Activated CD4-positive, alpha-beta T cell treated with anti-CD3 and anti-CD28 coated beads for 36 hours (primary cell): ENCODE measurements at places on chromosomes 5 and 9.
A peak's percentile ranks its signal among the peaks of the same experiment; 100 is the strongest.

- peak; percentile 34 for DNase-seq
These were observed 35.0 kb downstream of the ERGIC1 start for GRCh38 chr5:172868924-172869591.

DNA sequence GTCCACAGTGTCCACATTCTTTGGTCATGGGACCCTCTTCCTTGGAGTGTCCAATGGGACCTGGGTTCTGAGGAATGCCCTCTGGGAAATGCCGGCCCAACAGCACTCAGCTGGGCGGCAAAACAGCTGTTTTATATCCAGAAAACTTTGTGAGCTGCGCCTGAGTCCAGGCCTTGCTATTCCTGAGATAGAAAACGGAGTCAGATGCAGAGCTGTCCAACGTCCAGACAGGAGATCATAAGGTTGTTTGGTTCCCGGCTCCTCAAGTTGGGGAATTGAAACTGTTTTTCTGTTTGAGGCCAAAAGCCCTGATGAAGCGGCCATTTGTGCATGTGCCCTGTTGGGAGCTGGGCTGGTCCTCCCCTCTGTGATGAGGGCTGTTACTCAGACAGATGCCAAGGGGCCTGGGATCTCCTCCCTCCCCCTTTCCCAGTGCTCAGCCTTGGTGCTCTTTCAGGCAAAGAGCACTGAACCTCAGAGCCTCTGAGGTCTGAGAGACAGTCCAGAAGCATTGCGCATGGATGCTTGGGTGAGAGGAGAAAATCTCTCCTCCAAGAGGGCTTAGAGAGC is 66.6 kb upstream of the GARNL3 start:
- no peak for DNase-seq

GRCh38 chr9:27204578-27204977 is 92.4 kb downstream of the EQTN start:
- no peak for DNase-seq

- no peak for DNase-seq
These were observed at the start of gene BICD2 for GRCh38 chr9:92764381-92764987. BICD2 (minus strand) TSS chr9:92764833; CDS start chr9:92764744, 89 bp downstream.

DNA sequence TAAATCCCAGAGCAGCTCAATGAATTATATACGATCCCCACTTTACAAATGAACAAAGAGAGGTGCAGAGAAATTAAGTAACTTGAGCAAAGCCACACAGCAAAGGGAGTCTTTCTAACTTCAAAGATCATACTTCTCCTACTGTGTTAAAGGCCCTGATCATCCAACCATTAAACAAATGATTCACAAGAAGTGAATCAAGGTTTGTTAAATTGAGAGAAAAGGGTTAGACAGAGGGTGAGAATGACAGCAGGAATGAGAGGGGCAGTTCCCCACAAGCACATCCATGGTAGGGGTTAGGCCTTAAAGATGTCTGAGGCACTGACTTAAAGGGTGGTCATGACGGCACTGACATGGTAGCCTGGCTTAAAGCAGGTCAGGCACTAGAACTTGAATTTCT is 10.7 kb downstream of the IDNK start:
- no peak for DNase-seq

DNA sequence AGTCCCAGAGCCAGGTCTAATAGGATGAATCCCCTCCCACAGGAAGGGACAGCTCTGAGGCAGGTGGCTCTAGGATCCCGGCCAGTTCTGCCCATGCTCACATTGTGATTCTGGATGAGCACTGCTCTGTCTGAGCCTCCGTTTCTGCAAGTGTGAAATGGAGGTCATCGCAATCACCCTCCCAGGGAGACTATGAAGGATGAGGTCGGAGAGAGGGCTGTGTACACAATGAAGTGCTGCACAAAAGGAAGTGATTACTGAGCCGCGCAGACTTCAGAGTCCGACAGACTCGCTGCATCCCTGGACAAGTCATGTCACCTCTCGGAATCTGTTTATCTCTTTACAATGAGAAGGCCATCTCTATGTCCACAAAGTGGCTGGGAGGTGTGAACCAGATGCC is 21.7 kb downstream of the LHX6 start:
- DNase-seq, result no peak

DNA sequence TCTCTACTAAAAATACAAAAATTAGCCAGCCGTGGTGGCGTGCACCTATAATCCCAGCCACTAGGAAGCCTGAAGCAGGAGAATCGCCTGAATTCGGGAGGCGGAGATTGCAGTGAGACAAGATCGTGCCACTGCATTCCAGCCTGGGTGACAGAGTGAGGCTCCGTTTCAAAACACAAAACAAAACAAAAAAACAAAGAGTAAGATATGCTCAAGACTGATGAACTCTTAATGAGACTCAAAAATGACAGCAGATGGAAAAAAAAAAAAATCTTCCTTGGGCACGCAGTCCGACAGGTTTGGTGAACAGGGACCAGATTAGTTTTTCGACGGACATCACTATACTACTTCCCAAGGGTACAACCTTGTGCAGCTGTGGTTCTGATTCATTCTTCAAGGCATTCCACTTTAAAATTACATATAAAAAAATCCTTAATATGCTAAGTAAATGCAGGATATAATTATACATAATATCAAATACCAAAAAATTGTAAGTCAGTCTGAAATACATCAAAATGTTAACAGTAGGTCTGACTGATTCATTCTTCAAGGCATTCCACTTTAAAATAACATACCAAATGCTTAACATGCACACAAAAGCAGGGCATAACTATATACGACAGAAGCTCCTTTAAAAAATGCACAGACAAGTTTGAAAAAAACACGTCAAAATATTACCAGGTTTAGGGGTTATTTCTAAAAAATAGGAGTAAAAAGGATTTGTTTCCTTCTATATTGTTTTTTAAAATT is 12.3 kb downstream of the PSIP1 start:
- DNase-seq, result no peak

- no peak for DNase-seq
These were observed 47.9 kb upstream of the ST8SIA4 start for GRCh38 chr5:100950985-100951384.

DNA sequence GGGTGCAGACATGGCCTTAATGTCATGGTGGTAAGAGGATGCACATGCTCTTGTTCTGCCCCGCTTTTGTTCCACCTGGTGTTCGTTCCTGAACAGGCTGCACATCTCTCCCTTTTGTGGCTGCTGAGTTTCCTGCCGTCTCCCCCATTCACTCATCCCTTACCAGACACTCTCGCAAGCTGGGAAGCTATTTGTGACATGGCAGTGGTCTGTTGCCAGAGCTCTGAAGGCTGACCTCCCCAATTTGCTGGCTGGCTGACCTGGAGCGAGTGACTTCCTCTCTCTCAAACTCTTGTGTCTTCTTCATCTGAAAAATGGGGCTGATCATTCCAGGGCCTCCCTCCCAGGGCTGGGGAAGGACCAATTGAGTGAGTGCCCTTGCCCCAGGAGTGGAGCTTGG is 35.9 kb downstream of the HRH2 start:
- DNase-seq, result no peak

DNA sequence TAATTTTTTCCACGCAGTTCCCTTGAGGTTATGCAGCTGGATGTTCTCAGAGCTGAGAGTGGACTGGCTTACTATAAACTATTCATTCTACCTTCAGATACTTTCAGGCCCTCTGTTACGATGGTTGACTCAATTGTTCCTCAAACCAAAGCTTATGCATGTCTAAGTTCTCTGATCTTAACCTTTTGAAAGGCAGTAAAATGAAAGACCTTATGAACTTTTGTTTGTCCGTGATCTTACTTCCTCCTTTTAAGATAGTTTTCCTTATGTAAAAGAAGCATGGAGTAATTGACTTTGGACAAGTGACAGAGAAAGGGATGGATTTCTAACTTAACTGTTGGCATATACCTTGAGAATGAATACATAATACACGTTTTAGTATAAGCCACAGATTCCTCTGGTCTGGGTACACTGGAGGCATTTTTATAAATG is 575.7 kb downstream of the PDE4D start:
- DNase-seq, result no peak

- no peak for DNase-seq
These were observed 297.3 kb upstream of the RIOK2 start for GRCh38 chr5:97480313-97480712.

GRCh38 chr9:112007575-112008240 is 111.1 kb downstream of the UGCG start:
- no peak for DNase-seq

DNA sequence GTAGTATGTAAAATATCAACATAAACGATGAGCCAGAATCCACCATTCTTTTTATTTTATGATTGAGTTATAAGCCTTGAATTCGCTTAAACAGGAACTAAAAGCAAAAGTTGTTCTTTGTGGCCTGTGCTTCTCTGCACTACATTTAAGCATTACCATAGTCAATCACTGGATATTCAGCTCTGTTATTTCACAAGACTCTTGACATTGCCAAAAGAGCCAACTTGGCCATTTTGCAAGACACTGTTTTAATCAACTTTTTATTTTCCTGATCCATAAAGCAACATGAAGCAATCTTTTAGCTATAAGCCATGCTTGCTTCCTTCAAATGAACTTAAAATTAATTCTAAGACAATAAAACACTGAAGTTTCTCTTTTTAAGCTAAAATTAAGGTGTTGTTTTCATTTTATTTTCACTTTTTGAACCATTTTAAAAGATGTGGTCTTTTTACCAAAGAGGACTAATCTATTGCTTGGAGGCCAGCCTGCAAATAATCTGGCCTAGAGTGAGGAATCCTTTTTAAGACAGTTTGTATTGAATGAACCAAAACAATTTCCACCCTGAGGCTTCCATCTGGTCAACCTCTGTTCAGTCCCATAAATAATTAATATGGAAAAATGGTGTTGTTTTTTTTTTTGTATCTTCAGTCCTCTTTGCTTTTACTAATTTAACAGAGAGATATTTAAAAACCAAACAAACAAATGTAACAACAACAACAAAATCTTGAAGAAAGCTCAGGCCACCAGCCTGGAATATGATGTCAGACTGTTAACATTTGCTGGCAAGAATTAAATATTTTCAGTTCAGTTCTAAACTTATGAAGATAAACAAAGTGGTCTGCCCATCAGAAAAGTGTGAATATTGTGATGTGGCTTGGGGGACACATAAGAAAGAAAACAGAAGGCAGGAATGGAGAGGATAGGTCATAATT is 274.4 kb downstream of the MARCHF11 start:
- no peak for DNase-seq

GRCh38 chr5:143629871-143630659 is 181.9 kb upstream of the HMHB1 start:
- no peak for DNase-seq

DNA sequence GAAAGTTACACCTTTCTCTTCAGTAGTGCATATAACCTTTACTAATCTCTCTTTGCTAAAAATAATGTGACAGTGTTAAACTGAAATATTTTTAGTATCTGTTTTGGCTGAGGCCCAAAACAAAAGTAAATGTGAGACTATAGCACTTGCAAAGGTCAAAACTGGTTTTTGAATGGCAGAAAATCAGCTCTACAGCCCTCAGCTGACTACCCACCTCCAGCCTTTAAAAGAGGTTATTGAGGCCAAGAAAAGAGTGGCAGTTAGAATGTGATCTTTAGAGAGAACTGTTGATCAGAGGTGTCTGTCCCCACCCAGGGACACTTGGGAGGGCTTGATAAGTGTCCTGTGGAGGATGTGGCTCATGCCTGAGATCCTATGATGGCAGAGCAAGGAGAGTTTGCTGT is 30.9 kb downstream of the PRKACG start:
- DNase-seq, result no peak

- no peak for DNase-seq
These were observed 22.5 kb downstream of the EDIL3 start for GRCh38 chr5:84362061-84362720.

GRCh38 chr9:137445275-137445807 is 4.2 kb upstream of the ENTPD8 start:
- DNase-seq, result peak; percentile 91

- no peak for DNase-seq
These were observed 36.0 kb upstream of the SPATA31C2 start for GRCh38 chr9:88174324-88174723.

- no peak for DNase-seq
These were observed 139.1 kb downstream of the PLPPR1 start for GRCh38 chr9:101167490-101168134.

DNA sequence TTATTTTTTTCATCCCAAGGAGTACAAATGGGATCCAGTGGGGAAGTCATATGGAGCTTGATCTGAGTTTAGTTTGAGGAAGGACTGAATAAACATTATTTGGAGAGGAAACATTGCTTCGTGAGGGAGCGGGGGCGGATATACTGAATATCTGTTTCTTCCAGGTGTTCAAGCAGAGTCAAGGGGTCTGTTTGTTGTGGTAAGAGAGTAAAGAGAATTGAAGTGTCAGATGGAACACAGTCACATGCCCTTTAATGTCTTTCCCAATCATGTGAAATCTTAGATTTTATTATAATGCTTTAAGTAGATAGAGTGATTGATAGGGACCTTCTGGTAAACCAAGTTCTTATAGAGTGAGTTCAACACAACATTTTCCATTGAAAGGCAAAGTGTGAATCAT is 33.7 kb downstream of the DDX46 start:
- DNase-seq, result no peak

DNA sequence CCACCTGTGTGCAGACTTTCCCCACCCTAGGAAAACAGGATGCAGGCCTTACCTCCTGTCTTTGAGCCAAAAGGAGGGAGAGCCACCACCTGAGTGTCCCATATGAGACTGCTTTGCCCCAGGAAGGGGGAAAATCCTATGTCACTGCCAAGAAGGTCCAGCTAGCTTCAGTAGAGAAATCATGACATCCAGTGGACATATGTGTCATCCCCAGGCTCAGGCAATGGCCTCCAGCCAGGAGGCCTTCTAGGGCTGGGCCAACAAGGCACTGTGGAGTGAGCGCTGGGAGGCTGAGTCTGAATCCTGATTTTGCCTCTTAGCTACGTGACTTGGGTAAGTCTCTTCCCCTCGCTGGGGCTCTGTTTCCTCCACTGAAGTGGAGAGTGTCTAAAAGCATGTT is 60.2 kb downstream of the SMIM23 start:
- DNase-seq, result no peak

DNA sequence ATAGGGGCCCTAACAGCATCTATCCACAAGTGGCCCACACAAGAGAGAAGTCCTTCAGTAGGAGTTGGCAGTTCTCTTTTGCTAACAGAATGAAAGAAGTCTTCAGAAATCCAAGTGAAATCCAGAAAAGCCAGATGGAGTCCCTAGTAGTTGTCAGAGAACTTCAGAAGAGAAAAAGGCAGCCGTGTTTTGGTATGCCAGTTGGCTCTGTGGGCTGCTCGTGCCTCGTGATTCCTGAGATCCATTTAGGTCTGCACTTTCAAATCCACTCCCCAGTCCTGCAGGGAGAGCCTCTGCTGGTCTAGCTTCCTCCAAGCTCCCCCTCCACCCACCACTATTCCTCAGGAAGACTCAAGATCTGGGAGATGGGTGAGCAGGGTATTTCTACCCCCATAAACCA is 69.0 kb downstream of the CFAP90 start:
- no peak for DNase-seq

- DNase-seq, result no peak
These were observed 247.7 kb upstream of the RFX3 start for GRCh38 chr9:3773362-3774060.

GRCh38 chr5:37661951-37662350 is 177.9 kb downstream of the GDNF start:
- no peak for DNase-seq

- no peak for DNase-seq
These were observed 46.1 kb downstream of the PCDH1 start for GRCh38 chr5:141832131-141832530.

- DNase-seq, result no peak
These were observed 172.7 kb downstream of the TAF11L14 start for GRCh38 chr5:17806818-17807468.

GRCh38 chr9:87635656-87636501 is 90.0 kb upstream of the CTSL start:
- DNase-seq, result no peak
